ENCODE measurements at places on chromosomes 2 and 18.

DNA sequence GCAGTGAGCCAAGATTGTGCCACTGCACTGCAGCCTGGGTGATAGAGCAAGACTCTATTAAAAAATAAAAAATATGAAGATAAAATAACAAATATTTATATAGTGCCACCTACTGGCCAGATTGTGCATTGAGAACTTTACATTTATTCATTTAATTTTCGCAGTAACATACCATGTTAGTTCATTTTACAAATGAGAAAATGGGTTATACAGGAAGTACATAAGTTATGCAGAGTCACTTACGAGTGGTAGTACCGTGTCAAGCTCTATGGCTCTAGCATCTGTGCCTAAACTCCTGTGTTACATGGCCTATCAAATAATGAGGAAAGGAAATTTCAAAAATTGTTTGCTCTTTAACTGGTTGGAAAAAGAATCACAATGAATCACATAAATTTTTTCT is 27.9 kb downstream of the RIF1 start:
- peak; percentile 25 for DNase-seq

- no peak for DNase-seq
Observed at GRCh38 chr2:148279216-148279615, 258.3 kb downstream of the MBD5 start.

GRCh38 chr2:239184179-239184578 is 216.6 kb downstream of the HDAC4 start:
- DNase-seq = no peak

DNA sequence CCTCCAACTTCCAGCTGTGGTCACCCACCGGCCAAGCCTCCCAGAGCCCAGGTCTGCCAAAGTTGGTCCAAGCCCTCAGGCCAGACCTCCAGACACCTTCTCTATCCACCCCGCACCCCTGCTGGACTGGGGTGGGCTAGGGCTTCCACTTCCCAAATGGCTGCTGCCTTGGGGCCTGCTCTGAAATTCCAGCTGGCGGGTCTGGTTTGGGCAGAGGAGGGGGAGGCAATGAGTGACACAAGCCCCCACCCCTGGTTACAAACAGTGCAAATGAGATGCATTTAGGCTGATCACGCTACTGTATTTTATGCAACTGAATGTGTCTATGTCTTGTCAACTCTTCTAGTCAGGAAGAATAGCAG is 14.6 kb downstream of the POU3F3 start:
- DNase-seq = no peak

DNA sequence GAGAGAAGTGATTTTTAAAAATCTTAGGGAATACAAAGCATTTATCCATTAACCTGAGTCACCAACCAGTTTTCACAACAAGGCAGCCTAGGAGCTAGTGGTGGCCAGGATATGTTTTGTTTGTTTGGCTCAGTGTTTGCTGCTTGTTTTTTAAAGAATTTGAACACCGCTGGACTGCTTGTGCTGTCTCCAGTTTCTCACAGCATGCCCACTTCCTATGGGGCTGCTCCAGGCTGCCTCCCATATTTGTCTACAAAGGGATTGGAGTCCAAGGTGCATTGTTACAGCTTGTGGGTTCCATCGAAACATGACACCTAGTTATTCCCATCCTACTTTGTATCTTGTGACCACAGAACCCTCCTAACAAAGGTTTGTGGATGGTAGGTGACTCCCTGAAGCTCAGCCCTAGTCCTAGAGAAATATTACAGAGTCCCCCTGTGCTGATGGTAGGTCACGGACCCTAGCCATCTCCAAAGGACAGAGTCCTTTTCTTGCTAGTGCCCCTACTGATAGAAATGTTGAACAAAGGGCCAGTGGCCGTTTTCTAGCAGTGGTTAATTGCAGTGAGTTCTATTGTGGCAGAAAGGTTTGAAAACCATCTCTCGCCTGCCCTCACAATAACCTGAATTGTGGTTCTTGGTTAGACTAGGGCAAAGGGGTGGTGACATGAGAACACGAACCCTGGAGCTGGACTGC is 23.2 kb downstream of the GPR39 start:
- DNase-seq = no peak

- no peak for DNase-seq
Observed at GRCh38 chr2:10141736-10142639, 19.4 kb downstream of the RRM2 start.

DNA sequence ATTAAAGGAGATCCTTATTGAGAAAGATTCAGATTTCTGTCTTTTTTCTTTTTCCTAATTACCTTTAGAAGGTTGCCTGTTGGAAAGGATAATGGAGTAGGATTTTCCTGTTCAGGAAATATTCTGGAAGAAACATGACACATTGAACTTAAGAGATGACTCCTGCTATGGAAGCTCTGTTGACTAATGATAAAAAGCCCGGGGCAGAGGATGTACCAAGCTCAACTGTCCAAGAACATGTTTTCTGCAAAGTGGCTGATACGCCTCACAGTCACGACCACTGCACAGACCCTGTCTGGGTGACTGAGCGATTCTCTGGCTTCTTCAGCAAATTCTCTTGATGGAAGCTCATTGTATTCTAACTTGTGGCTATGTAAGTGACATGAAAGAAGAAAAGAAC is 86.2 kb upstream of the THOC1 start:
- no peak for DNase-seq

DNA sequence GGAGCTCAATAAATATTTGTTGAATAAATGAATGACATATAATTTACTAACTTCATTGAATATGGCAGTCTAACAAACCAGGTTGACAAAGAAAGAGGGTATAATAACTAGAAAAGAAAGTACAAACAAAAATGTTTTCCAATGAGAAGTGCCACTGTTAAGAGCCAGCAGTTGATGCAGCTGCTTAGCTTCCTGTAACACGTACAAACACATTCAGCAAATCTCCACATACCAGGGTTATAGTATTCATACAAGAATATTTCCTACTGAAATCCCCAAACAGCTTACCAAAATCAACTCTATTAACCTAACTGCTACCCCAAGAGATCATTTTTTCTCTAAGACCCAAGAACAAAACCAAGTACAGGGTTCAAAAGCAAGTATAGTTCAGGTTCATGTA is 77.7 kb downstream of the THADA start:
- no peak for DNase-seq

DNA sequence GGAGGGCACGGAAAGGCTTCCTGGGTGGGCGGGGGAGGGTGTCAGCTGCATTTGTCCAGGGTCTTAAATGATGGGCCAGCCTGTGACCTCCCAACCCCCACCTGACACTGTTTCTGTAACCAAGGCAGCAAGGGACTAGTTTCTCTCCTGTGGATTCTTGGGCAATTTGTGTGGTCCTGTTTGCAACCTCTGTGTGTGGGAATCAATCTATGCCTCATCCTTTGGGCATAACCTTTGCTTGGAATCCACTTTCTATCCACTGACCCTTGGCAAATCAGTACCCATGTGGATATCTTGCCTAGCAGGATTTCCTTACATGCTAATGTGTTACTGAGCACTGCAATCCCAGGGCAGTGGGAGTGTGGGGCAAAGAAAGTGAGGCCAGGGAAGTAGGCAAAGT is 54.1 kb downstream of the GPR39 start:
- DNase-seq = no peak

DNA sequence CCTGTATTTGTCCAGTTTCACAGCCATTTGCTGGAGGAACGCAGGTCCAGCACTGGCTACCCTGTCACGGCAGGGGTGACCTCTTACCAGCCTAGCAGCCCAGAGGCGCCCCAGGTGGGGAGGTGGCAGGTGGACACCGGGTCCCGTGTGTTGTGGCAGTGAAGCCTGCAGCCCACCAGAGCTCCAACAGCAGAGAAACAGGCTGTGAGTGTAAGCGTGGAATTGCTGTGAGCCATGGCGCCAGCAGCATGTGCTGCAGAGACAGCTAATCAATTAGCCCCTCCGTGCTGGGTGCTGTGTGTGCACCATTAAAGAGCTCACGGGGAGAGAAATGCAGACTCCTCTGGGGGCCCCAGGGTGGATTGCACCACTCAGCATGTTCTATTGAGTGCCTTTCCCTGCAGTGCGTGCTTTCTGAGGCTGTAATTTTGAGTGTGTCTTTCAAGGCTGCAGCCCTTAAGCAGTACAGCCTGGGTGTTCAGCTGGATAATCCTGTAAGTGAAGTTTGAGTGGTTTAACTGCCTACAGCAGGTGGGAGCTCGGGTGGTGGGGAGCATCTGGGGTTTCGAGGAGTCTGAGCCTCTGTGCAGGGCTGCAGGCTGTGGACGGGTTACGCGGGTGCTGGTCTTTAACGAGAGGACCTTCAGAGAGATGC is 15.9 kb downstream of the RTP5 start:
- no peak for DNase-seq

- DNase-seq = no peak
Observed at GRCh38 chr18:25256439-25256838, 95.5 kb downstream of the ZNF521 start.

GRCh38 chr2:216389570-216389969 is 17.3 kb upstream of the MARCHF4 start:
- DNase-seq = no peak

GRCh38 chr2:74873012-74873665 is 39.2 kb downstream of the HK2 start:
- no peak for DNase-seq

GRCh38 chr2:197322724-197323720 is 12.4 kb upstream of the ANKRD44 start:
- DNase-seq = no peak

- DNase-seq = no peak
Observed at GRCh38 chr18:27749194-27749593, 427.7 kb downstream of the CDH2 start.

GRCh38 chr2:219634171-219634940 is 6.9 kb downstream of the SLC4A3 start:
- no peak for DNase-seq

DNA sequence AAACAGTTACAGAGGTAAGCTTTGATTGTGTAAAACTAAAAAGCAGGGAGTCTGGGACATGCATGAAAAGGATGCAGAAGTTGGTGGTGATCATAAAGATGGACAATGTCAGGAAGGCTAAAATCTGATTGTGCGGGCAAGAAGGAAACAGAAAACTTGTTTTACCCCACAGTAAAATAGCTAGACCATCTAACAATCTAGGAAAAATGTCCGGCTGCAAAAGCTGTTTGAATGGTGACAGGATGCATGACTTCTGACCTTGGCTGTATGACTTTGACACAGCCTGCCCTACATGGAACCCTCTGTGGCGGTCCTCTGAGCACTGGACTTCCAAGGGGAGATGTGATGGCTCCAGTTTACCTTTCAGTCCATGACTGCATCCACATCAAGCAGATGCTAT is 93.6 kb downstream of the RAPH1 start:
- no peak for DNase-seq

GRCh38 chr2:64466478-64467085 is 12.6 kb downstream of the LGALSL start:
- DNase-seq = no peak

- DNase-seq = peak; percentile 62
Observed at GRCh38 chr2:893311-893710, 57.3 kb upstream of the SNTG2 start.

GRCh38 chr2:111522231-111522768 is 361.7 kb downstream of the ANAPC1 start:
- no peak for DNase-seq

DNA sequence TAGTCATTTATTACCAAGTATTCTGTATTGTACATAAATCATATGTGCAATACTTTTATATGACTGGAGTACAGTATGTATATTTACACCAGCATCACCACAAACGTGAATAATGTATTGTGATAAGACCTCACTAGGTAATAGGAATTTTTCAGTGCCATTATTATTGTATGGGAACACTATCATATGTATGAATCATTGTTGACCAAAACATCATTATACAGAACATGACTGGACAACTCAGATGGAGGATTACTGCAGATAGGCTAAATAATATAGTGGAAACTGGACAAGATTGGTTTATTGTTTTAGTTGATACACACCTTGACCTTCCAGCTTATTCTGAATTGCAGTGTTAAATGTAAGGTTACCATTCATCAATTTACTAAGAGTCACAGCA is 33.4 kb downstream of the VAPA start:
- no peak for DNase-seq

GRCh38 chr2:218859988-218860831 is 605 bp downstream of the WNT6 start:
- DNase-seq = no peak

DNA sequence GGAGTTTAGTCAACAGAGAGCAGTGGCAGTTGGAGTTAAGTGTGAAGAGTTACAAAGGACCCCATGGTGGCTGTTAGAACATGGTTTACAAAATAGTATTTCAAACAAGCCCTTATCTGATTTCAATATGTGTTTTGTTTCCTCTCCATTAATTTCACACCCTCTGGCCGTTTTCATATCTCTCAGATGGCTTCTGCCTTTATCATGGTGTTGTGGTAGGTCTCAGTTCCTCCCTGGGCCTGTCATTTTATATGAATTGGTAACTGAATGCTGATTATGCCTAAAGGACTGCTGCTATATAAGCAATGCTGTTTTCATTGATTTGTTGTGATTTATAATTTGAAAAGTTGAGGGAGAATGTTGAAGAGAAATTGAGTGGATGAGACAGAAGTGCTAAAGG is 686.7 kb downstream of the NYAP2 start:
- DNase-seq = no peak

- peak; percentile 26 for DNase-seq
Observed at GRCh38 chr18:5879479-5879882, 15.8 kb downstream of the TMEM200C start.

DNA sequence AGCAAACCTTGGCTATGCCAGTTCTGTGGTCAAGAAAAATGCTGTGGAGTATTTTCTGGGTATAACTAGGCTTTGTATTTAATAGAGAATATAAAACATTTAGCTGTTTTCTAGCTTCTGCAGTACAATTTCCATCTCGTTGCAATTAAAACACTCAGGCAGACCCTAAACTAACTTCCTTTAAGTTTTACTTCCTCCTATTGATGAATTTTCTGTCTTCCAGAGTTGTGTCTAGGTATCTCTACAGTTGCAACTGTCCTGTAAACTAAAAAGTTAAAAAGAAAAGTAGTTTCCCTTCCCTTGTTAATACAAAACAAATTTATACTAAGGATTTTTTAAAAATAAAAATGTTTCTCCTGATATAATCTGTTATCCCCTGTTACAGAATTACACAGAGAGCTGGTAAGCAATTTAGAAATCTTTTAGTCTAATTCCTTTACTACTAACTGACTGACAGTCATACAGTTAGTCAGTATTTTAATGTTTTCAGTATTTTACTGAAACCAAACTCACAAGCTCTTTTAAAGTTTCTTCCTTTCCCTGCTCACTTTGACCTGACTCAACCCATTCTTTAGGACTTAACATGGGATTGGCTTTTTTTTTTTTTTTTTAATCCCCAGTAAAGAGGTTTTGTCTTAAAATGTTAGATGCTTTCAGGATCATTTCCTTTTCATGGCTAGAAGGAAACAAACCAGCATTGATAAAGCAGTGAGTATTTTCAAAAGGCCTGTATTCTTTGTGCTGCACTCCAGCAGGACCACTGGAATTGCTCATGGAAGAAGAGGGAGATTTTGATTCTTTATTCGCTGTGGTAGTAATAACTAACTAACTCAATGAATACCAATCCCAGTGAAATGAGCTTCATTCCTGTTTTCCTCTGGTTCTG is 22.9 kb downstream of the ITGAV start:
- no peak for DNase-seq

All from K562 (cell line).